ENCODE measurements at places on chromosomes 5 and 9. TPM values are rescaled to one million over a fixed set of nuclear protein-coding genes. Genes with fewer than 3 reads are reported as not detected.

DNA sequence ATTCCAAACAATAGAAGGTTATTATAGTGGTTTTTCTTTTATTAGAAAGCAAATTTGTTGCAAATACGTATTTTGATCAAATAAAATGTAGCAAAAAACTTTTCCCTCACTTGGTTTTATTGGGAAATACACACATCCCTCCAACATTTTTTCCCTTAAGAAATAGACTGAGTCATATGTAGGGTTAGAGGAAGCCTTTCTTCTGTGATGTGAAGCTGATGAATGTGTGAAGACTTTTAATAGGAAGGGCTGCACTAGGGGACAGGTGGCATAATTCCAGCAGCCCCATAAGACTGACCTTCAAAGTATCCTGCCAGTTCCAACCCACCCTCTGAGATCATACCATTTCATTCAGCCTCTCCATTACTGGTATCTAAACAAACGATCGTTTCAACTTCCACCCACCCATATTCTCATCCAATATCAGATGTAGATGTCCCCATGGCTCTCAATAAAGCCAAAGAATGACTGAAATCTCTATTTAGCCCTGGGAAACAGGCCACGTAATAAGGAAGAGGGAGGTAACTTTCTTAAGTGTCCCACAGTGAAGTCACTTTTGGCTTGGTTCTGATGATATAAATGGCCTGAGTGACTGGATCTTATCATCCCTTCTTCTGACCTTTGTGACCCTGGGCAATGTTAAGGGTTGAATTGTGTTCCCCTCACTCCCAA lies 64.7 kb upstream of the LPAR1 start:
- no peak for DNase-seq

DNA sequence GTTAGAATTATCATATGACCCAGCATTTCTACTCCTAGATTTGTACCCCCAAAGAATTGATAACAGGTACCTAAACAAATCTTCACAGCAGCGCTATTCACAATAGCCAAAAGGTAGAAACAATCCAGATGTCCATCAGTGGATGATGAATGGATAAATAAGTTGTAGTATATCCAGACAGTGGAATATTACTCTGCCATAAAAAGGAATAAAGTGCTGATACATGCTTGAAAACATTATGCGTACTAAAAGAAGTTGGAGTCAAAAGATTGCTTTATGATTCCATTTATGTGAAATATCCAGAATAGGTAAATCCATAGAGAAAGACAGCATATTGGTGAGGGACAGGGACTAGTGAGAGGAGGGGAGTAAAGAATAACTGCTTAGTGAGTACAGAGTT lies 26.0 kb downstream of the MTREX start:
- DNase-seq: no peak

Gene RPP25L
- 25.2 TPM for total RNA-seq

Gene RXRA
- 71.8 TPM for total RNA-seq

DNA sequence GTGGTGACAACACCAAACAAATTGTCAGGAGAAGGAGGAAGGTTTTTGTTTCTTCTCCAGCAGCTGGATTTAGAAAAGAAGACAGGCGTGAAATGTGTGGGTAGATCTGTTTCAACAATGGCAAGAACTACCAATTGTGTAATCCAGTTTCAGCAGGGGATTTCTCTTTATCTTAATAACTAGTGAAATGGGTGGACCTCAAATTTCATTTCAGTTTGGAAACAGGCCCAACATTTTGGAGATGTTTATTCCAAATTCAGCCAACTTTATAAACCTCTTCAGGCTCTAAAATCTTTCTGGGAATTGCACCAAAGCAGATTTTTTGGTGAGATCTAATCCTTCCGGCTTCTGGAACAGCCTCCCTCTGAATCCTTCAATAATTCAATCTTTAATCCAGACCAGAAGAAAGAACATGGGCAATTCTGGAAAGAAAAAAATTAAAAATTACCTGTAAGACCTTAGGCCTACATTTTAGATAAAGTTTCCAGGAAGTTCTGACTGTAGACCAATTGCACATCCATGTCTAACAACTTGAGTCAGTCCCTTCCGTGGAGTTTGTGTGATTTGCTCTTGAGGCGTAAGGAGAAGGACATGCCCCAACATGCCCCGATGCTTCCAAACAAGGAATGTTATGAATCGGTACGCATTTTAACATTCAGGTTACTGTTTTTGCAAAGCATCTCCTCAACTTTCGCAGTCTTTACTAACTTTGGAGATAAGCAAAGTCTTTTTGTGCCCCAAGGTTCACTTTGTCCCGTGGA lies 423.6 kb downstream of the IRX1 start:
- no peak for DNase-seq

GRCh38 chr5:34915856-34916192 lies 313 bp downstream of the BRIX1 start:
- DNase-seq: no peak

GRCh38 chr9:115200711-115201505 lies 83.0 kb upstream of the TNC start:
- no peak for DNase-seq

DNA sequence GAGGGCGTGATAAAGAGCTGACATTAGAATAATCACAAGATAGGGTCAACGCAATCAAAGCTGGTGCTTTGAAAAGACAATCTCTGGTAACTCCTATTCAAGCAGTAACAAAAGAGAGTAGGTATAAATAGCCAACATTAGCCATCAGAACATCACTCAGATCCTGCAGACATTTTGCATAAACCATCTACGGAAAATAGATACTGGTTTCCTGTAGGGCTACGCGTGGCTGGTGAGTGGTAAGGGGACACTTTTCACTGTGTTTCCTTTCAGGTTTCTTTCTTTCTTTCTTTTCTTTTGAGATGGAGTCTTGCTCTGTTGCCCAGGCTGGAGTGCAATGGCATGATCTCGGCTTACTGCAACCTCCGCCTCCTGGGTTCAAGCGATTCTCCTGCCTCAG lies 22.3 kb downstream of the TTF1 start:
- DNase-seq: no peak

- no peak for DNase-seq
Measured at GRCh38 chr5:117455236-117456233, 880.9 kb upstream of the SEMA6A start.

DNA sequence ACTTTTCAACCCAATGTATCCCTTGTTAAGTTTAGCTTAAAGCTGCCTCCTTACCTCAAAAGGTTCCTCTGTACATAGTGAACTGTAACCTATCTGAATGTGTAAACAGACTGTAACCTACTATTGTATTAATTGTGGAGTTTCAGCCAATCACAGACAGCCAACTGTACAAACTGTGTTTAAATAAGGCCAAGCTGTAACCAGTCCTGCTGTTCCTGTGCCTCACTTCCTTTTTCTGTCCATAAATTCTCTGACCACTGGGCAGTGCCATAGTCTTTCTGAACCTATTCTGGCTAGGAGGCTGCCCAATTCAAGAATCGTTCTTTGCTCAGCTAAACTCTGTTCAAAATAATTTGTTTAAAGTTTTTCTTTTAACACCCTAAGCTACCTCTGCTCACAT lies 74.7 kb upstream of the DAPK1 start:
- no peak for DNase-seq

DNA sequence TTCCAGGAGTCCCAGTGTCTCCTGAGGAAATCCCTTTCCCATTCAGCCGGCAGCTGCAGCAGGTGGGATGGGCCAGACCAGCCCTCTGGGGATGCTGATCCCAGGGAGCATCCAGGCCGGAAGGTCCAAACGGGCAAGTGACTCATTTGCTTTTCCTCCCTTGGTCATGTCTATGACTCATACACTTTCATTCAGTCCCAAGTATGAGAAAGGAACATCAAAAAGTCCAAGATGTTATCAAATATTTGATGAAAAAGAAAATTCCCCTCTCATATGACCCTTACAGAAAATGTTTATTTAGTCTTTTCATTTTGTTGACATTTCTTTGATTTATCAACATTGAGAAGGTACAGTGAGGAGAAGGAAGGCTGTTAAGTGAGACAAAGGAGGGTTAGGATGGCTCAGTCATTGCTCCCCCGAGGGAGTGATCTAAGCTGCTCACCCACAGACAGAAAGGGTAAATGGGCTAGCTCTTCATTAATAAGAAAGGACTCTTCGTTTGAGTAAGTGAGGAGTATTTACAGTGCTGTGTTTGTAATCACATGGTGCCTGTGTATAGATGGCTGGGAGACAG lies 117.6 kb upstream of the ANKRD55 start:
- DNase-seq: peak; percentile 63

Gene PRSS3
- not detected for total RNA-seq

DNA sequence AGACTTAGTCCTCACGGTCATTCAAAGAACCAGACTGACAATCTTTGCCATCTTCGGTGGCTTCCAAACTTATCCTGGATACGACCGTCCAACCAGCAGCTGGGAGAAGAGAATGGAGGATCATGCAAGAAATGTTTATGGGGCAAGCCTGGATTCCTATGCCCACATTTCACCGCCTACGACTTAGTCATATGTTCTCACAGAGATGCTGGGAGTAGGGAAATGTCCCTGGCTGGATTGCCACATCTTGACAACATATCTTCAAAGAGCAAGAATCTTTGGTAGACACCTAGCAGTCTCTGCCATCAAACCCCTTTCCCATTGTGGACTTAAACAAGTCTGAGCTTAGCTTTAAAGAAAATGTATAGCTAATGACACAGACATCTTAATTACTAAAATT lies 5.0 kb downstream of the MED7 start:
- DNase-seq: no peak

GRCh38 chr5:92484484-92484883 lies 1096.5 kb downstream of the NR2F1-AS1 start:
- no peak for DNase-seq

- no peak for DNase-seq
Measured at GRCh38 chr5:113336975-113337374, 97.8 kb downstream of the TSSK1B start.

Gene PTRH1
- 5.7 TPM for total RNA-seq
